Activated naive CD4-positive, alpha-beta T cell (primary cell): ENCODE measurements at places on chromosomes 11 and 22.

DNA sequence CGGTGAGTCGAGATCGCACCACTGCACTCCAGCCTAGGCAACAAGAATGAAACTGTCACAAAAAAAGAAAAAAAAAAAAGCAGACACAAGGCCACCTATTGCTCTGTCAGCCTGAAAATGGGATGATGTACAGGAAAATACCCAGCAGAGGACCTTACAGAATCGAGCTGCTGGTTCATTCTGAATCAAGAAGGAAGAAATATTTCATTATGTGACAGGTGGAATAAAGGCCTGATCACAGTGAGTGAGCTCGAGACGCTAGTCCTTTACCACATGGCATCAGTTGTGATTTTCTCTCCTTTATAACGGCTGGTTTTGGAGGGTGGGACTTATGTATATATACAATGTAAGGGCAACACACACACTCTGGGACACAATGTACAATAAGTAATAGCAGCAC lies 340.0 kb downstream of the LARGE1 start:
- no peak for DNase-seq

- DNase-seq: no peak
Measured at GRCh38 chr11:15114501-15115475, at the start of gene INSC. INSC (plus strand) TSS chr11:15114923; CDS start chr11:15149175, 34,252 bp downstream.

GRCh38 chr11:122071709-122072202 lies 44.3 kb downstream of the BLID start:
- no peak for DNase-seq

DNA sequence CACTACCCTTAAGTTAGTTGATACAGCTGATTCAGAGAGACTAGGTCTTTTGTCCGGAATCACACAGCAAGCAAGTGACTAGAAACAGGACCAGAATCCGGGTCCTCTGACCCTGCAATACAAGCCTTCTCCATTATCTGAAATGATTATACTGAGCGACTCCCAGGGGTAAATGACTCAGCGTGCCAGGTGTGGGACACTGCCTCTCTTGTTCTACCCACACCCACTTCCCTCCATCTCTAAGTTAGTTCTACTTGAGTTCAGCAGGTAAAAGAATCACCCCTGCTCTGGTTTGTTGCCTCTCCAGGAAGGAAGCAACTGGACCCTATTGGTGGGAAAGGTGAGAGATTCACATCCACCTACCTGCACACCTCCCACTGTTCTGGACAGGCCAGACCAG lies 156.9 kb downstream of the DBX1 start:
- no peak for DNase-seq

GRCh38 chr11:19728436-19728835 lies 15.8 kb downstream of the NAV2 start:
- no peak for DNase-seq

- no peak for DNase-seq
Measured at GRCh38 chr22:25182131-25183110, 17.2 kb upstream of the CRYBB3 start.

GRCh38 chr22:30159561-30160353 lies 79.5 kb downstream of the HORMAD2 start:
- no peak for DNase-seq

DNA sequence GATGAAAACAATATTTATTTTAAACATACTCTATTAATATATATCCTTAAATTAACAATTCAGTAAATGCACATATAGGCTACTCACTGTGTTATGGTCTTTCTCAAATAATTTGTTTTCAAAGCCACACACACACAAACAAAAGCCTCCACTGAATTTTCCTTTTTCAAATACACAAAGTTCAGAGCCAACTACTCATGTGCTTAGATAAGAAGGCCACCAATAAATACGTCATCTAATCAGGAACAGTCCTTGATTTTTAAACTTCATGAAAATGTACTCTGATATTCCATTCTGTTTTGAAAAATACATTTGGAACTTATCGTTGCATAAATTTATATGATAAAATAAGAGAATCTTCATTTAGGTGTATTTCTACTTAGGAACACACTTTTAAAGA lies 26.0 kb downstream of the KBTBD3 start:
- DNase-seq: no peak

- DNase-seq: no peak
Measured at GRCh38 chr11:111454561-111455192, 57.5 kb downstream of the BTG4 start.

DNA sequence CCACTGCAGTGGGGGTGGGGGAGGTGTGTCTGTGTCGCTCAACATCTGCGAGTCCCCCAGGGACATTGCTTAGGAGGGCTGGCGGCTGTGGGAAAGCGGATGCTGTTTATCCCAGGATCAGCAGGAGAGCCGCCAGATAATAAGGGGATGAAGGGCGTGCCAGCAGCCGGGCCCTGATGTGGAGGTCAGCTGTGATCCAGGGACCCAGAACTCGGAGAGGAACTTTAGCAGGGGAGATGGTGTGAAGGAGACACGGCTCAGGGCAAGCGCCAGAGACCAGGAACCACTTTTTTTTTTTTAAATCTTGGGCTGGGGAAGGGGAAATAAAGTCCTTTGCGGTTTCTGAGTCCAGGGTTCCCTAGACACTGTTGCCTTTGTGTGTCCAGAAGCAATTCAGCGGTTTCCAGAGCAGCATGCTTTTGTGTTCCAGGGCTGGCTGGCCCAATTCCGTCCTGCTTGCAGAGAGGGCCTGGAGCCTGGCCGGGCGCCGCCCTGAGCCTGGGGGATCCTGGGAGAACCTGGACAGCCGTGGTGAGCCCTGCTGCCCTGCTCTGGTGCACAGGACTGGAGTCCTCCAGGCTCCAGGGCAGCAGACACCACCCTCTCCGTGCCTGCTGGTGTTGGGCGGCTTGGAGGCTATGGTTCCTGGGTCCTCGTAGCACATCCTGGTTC lies at the start of gene GRAMD4:
TSS of gene GRAMD4 (plus strand) at position 557 of the 672 bp plus-strand sequence. CDS start 6,414 bp downstream, outside the sequence.
- no peak for DNase-seq

GRCh38 chr11:116730601-116731000 lies 42.2 kb downstream of the BUD13 start:
- no peak for DNase-seq

GRCh38 chr11:78576549-78577097 lies 2.0 kb upstream of the NARS2 start:
- no peak for DNase-seq

- DNase-seq: no peak
Measured at GRCh38 chr11:64364435-64364834, 5.5 kb downstream of the RPS6KA4 start.

- no peak for DNase-seq
Measured at GRCh38 chr22:49763696-49764095, 64.0 kb downstream of the BRD1 start.

DNA sequence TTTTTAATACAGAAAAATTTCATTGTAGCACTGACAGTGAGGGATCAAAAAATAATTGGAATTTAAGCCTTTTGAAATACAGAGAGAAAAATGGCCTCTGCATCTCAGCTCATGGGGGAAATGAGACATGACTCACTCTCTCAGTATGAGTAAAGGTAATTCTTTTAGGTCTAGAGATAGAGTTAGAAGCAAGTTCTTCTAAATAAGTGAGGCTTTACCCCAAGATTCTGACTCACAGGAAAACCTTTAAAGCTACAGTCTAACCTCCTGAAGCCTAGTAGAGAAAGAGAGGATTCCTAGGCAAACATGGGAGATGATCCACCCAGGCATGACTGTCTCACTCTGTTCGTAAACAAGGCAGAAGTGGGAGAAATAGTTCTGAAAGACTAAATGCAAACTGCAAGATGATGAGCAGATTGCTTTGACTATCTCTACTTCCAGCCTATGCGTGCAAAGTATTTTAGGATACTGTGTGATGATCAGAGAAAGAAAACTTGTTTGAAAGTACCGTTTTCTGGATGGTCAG lies 1003.3 kb upstream of the CCDC90B start:
- DNase-seq: no peak

- peak; percentile 26 for DNase-seq
Measured at GRCh38 chr22:39994041-39994565, 651 bp upstream of the FAM83F start.

DNA sequence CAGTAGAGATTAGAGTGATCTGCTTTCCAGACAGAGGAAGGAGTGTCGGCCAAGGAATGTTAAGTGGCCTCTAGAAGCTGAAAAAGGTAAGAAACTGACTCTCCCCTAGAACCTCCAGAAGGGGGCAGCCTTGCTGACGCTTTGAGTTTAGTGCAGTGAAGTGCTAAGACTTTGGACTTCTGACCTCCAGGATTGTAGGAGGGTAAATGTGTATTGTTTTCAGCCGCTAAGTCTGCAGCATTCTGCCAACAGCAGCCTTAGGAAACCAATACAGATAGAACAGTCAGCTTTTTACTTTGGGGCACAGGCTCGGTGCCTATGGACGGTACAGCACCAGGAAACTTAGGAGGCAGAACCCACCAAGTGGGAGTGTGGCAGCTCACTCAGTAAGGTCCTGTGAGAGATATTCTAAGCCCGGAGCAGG lies 3.6 kb upstream of the TBC1D22A start:
- peak; percentile 16 for DNase-seq

DNA sequence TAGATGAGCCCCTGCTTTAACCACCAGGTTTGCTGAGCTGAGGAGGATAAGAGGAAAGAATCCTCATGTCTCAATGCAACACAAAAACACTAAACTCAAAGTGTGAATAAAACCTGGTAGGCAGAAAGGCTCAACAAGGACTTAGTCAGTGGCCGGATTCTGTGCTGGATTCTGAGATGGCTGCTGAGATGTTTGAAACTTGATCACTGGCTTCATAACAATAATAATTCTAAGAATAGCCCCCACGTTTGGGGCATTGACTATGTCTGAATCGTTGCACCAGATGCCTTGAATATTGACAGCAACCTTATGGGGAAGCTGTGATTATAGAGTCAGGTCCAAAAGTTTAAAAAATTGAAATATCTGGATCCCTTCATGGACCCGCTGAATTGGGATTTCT lies 4.6 kb downstream of the DKK3 start:
- DNase-seq: no peak

- DNase-seq: no peak
Measured at GRCh38 chr11:72781063-72781312, 12.9 kb downstream of the STARD10 start.

GRCh38 chr11:62892077-62892922 lies 11.6 kb downstream of the SLC3A2 start:
- DNase-seq: no peak

DNA sequence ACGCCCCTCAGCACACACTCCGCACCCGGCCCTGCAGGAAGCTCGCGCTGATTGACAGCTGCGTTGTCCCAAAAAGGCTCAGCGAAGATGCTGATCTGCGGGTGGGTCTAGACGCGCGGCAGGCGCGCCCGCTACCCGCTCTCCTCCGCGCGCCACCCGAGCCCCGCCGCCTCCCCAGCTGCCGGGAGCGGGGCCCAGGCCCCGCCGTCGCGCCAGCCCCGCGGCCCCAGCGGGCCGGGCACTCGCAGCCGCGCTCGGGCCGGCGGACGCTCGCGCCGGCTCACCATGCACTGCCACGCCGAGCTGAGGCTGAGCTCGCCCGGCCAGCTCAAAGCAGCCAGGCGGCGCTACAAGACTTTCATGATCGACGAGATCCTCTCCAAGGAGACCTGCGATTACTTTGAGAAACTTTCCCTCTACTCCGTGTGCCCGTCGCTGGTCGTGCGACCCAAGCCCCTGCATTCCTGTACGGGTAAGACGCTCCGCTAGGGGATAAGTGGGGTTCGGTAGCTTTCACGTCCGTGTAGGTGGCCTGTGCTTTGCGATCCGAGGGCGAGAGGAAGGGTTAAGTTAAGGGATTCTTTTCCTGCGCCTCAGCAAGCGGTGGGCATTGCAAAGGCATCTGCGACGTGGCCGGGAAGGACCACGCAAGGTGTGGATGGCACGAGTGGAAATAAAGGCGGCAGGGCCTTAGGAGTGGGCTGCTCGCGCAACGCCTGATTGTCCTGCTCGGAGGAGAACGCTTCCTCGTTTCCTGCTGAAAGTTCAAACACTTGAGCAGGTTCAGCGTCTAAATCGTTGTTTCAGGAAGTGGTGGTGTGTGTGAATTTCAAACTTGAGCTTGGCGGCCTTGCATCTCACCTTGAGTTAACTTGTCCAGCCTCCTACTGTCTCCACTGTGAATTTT lies at the start of gene BARX2:
TSS of gene BARX2 (plus strand) at position 98 of the 907 bp plus-strand sequence. CDS start at position 286, 188 bp downstream.
- DNase-seq: no peak

- DNase-seq: no peak
Measured at GRCh38 chr11:122847466-122847865, 9.2 kb downstream of the CRTAM start.

DNA sequence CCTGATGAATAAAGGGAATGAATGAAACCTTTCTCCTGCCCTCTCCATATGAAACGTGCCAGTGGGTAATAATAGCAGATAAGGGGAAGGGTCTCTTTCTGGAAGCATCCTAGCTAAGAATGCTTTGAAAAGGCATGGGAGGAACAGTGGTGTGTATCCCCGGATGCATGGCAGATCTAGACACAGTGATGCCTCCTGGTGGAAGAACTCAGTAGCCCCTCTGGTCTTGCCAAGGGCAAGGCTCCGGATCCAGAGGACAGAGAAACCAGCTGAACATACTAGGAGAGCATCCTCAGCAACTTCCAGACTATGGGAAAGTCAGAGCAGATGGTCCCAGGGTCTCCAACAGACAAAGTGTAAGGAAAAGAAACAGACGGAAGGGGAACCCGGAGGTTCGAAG lies 6.4 kb downstream of the BAIAP2L2 start:
- DNase-seq: no peak

GRCh38 chr11:334264-334994 lies 13.8 kb upstream of the IFITM3 start:
- DNase-seq: no peak

GRCh38 chr11:122181893-122182292 lies 65.9 kb upstream of the BLID start:
- no peak for DNase-seq

- DNase-seq: no peak
Measured at GRCh38 chr11:124823512-124824376, 23.5 kb upstream of the MSANTD2 start.

DNA sequence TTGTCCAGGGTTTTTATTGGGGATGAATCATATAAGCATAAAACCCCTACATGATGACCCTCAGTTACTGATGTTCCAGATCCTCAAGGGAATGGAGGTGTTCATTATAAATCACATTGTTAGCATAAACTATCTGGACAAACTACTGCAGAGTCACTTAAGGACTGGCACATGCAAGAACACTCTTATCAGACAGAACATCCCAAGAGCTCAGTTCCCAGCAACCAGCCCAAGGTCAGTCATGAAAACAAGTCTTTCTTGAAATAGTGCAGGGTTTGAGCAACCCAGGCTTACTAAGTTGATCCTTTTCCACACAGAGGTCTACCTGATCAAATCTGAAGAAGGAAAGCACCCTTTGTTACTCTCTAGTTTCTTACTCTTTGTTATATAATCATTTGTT lies 13.5 kb upstream of the PTS start:
- DNase-seq: no peak

- no peak for DNase-seq
Measured at GRCh38 chr11:72972496-72973128, 158.4 kb downstream of the ATG16L2 start.
